Activated CD4-positive, alpha-beta T cell treated with anti-CD3 and anti-CD28 coated beads, Interleukin-2, amount 10 ng/mL, durations not matched to agents 24 days and 14 days (primary cell): ENCODE measurements at places on chromosomes 1 and 21. TPM values are rescaled to one million over a fixed set of nuclear protein-coding genes. Genes with fewer than 3 reads are reported as not detected.

The FCGR3A gene
- not detected in 2 replicates for total RNA-seq

The LCE1A gene
- not detected in 2 replicates for total RNA-seq

- DNase-seq: no peak
These were observed 4.6 kb downstream of the KCNC4 start for GRCh38 chr1:110214454-110215404.

GRCh38 chr1:185353124-185353523, 36.1 kb upstream of the IVNS1ABP start:
- peak; percentile 28 for DNase-seq

The TADA1 gene
- 17.0 and 18.4 TPM in 2 replicates for total RNA-seq

GRCh38 chr1:9595968-9596340, 7.2 kb downstream of the TMEM201 start:
- no peak for DNase-seq

The EVA1B gene
- 7.5 and 9.0 TPM in 2 replicates for total RNA-seq

GRCh38 chr21:46211786-46212720, 16.5 kb downstream of the LSS start:
- DNase-seq: no peak

- DNase-seq: peak; percentile 48
These were observed 11.3 kb downstream of the HIVEP3 start for GRCh38 chr1:41907446-41907845.

The CSRP1 gene
- 59.0 and 60.6 TPM in 2 replicates for total RNA-seq

DNA sequence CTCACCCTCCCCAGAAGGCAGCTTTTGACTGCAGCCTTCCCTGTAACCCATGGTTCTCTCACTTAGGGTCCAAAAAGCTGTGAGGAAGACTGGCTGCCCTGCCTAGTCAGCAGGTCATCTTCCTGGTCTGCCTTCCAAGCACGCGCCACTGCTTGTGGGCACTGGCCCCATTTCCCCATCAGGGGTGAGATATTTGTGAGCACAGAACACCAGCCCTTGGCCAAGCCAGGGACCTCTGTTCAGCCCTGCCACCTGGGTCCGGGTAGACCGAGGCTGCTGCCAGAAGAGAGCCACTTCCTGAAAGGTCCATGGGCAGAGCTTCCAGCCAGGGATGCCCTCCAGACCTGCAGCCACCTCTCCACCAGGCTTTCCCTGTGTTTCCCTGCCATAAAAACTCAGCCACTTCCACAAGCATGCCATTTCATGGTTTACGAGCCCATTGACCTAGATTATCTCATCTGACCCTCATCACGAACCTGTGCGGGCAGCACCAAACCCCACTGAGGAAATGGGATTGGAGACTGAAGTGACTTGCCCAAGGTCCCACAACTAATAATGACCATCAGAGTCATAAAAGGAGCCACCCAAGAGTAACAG, 40.5 kb downstream of the GLIS1 start:
- DNase-seq: no peak

The BEND5 gene
- total RNA-seq: 11.4 and 11.5 TPM in 2 replicates

- DNase-seq: peak; percentile 70
These were observed 794 bp downstream of the NID1 start for GRCh38 chr1:236063919-236064673.

The CDC42 gene
- 307 and 321 TPM in 2 replicates for total RNA-seq

The OR6N1 gene
- not detected in 2 replicates for total RNA-seq

DNA sequence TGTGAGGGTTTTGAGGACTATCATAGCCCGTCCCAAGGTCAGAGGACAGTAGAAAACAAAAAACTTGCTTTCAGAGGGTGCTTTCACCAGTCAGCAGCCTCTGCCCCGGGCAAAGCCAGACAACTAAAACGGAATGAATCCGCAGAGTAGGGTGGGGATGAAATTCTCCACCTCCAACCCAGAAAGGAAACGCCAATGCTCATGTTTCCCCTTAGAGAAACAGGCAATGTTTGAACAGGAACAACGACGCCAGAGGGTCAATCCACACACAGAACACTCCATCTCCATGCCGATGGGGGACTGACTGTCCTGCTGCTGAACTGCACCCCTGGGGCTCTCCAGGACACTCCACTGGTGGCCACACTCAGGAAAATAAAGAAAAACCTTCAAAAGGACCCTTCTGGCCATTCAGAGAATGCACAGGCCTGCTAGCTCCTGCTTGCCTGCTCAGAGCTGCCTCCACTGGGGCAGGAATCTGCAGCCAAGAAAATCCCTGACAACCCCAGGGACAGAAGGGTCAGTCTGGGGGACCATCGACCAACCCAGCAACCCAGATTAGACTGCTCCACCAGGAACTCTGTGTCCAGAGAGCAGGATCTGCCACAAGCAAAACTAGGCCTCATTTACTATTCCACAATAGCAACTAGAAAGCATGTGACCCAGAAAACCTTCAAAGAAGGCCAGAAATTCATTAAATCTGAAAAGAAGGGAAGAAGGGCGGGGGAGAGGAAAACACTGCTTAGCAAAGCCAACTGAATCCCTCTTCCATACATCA, 116.0 kb downstream of the TOMM20 start:
- DNase-seq: no peak

The S100A4 gene
- total RNA-seq: 132 and 134 TPM in 2 replicates

GRCh38 chr21:39947031-39947430, 79.8 kb downstream of the PCP4 start:
- DNase-seq: no peak

The HAPLN2 gene
- total RNA-seq: not detected in 2 replicates

- DNase-seq: peak; percentile 62
These were observed 5.9 kb downstream of the TARBP1 start for GRCh38 chr1:234473118-234473517.

The F11R gene
- 9.1 and 21.4 TPM in 2 replicates for total RNA-seq

GRCh38 chr21:45959779-45960390, 21.7 kb upstream of the COL6A1 start:
- no peak for DNase-seq

DNA sequence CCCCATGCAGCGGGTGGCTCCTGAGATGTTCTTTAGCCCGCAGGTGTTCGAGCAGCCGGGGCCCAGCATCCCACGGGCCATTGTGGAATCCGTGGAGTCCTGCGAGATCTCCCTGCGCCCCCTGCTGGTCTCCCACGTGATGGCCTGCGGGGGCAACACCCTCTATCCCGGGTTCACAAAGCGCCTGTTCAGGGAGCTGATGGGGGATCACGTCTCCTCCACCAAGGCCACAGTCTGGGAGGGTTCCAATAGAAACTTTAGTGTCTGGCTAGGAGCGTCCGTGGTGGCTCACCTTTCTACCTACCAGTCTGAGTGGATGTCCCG, 71.0 kb downstream of the ACTL8 start:
- peak; percentile 64 for DNase-seq

DNA sequence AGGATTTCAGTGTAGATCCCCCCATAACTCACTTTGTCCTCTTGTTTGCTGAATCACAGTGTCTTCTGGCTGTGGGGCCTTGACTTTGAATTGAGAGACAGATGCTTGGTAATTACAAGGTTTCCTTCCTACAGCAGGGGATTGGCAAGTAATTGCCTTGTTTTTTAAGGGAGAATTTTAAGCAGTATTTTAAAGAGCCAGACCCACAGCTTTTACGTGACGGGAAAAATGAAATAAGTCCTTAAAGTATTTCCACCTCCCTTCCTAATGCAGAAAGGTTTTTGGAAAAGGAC, 41.0 kb downstream of the PGBD5 start:
- DNase-seq: no peak

DNA sequence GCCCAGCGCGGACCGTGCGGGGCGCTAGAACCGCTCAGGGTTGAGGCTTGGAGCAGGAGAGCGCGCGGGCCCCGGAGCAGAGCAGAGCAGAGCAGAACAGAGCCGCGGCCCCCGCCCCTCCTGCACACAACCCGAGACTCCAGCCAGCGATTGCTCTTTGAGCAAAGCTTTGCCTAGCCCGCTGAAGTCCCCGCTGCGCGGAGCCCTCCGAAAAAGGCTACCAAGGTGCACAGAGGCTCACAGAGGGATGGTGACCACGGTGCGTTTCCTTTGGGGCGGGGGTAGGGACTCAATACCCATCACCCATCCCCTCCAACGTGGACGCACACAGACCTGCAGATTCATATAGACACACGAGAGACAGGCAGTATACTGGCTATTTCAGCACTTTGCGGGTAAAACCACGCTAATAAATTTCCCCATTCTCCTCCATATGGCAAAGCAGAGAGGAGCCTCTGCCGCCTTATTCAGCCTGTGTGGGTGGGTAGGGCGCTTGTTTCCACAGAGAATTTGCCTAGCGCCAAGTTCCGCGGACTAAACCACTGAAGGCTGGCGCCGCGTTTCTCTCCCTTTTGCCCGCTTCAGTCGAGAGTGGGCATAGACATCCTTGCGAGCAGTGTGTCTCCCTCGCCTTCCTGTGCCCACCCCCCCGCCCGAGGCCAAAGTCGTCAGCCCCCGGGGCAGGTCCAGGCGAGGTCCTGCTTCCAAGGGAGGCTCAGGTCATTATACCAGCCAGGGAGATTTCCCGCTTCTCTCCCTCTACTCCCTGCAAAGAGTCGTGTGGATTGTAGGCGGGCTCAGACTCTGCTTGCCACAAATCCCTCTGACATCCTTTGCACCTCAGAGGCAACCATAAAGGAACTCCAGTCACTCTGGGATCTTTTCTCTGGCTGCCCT, 8.5 kb downstream of the HLX start:
- DNase-seq: no peak

DNA sequence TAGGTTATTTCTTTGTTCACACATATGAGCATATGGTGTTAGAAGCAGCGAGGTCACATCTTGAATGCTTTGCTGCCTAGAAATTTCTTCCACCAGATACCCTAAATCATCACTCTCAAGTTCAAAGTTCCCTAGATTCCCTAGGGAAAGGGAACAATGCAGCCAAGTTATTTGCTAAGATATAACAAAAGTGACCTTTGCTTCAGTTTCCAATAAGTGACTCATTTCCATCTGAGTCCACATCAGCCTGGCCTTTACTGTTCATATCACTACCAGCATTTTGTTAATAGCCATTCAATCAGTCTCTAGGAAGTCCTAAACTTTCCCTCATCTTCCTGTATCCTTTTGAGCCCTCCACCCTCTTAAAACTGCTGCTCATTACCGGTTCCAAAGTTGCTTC, 1502.5 kb downstream of the KCNT2 start:
- DNase-seq: no peak

DNA sequence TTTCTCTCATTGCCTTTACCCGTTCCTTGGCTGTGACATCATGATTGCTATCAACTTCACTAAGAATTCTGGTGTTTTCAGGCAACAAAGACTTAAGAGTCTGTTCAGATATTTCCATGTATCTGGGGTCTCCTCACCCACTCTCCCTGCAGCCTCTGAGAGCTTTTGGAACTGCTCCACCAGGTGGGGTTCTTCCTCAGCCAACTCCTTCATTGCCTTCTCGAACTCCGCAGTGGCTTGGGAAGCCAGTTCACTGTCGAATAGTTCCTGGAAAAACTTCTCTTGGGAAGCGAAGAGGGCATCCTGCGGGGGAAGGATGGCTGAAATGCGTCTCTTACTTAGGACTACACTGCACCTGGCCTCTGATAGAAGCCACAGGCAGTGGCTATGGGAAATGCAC, 2.1 kb downstream of the PEX19 start:
- no peak for DNase-seq

- no peak for DNase-seq
These were observed 132.9 kb downstream of the COQ8A start for GRCh38 chr1:227072991-227073390.

DNA sequence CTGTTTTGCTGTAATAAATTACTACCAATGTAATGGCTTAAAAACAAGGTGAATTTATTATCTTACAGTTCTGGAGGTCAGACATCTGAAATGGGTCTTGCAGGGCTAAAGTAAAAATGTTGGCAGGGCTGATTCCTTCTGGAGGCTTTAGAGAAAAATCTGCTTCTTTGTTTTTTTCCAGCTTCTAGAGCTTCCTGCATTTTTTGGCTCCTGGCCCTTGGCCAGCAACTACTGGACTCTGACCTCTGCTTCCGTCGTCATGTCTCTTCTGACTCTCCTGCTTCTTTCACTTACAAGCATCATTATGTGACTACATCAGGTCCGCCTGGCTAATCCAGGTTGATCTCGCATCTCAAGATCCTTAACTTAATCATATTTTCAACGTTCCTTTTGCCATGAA, 350.9 kb downstream of the S1PR1 start:
- no peak for DNase-seq

The DNM3 gene
- 0.42 and 0.45 TPM in 2 replicates for total RNA-seq

GRCh38 chr1:33143698-33144097, 38.1 kb downstream of the TRIM62 start:
- no peak for DNase-seq

DNA sequence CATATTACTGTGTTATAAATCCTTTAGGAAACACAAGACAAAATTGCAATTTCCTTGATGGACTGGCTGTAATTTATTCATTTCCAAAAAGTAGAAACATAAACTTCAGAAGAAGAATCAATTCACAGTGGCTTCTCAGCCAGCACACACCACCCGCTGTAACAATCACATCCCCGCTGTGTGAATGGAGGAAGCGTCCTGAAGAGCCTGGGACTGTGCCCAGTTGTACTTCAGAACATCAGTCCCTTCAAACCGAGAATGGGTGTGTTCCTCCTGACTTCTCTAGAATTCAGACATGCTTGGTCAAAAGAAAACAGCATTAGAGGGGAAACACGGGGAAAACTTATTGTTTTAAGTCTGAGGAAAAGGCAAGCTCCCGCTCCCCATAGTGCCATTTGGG, 28.8 kb upstream of the CD84 start:
- no peak for DNase-seq

The IL24 gene
- total RNA-seq: 5.1 and 5.9 TPM in 2 replicates

DNA sequence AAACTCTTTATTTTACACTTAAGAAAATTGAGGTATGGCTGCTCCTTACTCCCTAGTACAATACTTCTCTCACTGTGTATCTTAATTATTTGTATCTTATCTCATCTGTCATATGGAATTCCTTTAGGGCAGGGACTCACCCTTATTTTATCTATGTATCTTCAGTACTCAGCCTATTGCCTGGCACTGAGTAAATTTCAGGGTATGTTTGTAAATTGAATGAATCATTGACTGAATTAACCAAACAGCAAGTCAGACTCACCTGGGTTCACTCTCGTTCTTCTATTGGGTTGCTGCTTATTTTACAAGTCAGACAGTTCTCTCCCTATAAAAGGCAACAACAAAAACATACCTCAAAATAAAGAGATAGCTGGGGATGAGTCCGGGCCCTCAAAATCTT, 63.8 kb downstream of the LAMC1 start:
- DNase-seq: no peak

DNA sequence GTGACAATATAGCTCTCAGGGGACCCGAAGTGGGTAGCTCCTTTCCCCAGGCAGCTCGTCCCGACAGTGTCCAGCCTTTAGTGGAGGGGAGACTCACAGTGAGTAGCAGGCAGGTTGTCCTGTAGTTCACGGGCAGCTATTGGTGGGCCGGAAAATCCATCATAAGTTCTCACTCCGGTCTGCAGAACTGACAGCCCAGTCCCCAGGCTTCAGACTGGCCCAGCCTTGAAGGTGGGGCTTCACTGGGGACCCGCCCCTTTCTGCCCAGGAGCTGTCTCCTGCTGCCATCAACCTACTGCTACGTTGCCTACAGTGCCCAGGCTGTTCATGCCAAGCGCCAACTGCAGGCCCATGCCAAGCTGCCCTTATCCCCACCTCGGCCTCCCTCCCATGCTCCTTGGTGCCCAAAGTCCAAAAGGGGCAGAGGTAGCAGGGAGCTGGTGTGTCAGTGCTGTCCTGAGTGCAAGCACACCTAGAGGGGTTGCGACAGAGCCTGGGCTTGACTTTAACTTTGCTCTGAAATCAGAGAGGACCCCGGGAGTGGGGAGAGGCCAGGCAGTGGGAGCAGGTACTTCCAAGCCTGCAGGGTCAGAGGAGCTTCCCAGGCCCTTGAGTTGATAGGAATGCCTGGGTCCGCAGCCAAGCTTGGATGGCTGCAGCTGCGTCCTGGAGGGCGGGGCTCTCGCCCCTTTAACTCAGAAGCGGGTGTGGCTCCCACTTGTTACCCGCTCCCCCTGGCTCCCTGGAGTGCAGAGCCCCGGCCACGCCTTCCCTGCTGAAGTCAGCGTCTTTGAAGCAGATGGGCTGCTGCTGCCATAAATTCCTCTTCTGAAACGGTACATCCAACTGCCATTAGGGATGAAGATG, 1144.3 kb upstream of the NCAM2 start:
- DNase-seq: no peak
